ENCODE measurements at places on chromosomes 1 and 21.

DNA sequence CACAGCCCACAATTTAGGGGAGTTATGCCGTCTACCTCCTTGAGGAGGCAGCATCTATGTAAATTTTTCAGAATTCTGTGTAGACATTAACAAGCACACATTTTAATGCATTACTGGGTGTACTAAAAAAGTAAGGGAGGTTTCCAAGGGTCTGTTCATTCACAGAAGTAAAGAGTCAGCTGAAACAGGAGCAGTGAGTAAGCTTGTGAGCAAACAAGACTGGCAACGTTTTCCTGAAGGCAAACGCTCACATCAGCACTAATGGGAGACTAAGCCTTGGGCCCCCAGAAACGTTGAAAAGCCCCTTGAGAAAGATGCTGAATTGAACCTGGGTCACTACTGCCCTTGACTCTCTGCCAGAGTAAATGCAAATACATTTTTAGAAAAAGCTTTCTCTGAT lies 25.7 kb downstream of the RPRD2 start:
- no peak for DNase-seq

GRCh38 chr1:110607536-110608230 lies 1.5 kb upstream of the KCNA2 start:
- no peak for DNase-seq

DNA sequence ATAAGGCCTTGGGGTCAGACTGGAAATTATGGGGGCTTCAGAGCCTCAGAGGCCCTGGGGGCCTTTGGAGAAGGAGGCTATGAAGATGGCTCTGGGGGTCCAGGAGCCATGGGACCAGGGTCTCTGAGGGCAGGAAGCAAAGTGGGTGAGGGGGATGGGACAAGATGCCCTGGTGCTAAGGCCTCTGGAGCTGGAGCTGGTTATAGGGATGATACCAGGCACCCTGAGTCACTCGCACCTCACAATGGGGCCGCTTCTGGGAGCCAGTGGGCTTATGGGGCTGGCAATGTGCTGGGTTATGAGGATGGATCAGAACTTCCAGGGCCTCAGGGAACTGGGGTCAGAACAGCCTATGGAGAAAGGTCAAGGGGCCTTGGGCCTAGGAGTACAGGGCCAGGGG lies 17.6 kb downstream of the IGFN1 start:
- no peak for DNase-seq

GRCh38 chr1:28915031-28915895 lies 894 bp downstream of the EPB41 start:
- DNase-seq = no peak

All from dermis microvascular lymphatic vessel endothelial cell (primary cell).